ENCODE measurements at places on chromosomes 4 and X.

DNA sequence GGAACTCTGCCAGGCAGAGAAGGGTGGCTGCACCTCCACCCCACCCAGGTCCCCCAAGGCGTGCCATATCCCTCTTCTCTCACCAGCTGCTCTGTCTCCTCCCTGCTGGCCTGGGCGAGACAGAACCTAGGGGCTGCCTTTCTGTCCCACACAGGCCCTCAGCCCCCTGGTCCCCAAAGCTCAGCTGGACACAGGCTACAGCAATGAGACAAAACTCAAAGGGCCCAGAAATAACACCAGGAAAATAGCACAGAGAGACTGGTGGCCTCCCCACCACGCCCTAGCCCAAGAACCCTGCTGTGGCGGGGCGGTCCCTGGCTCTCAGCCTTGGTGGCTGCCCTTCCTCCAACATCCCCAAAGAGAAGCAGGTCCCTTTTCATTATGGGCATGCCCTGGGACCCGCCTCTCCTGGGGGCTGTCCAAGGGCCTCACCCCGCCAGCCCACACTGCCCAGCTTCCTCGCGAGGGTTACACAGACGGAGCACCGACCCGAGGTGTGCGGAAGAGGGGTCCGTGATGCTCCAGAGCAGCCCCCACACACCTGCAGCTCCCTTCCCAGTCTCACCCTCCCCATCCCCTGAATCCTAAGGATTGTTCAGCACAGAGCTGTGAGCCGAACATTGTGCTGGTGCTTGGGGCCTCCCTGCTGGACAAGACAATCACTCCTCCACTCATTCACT lies 67.7 kb upstream of the HMX1 start:
- DNase-seq = no peak

DNA sequence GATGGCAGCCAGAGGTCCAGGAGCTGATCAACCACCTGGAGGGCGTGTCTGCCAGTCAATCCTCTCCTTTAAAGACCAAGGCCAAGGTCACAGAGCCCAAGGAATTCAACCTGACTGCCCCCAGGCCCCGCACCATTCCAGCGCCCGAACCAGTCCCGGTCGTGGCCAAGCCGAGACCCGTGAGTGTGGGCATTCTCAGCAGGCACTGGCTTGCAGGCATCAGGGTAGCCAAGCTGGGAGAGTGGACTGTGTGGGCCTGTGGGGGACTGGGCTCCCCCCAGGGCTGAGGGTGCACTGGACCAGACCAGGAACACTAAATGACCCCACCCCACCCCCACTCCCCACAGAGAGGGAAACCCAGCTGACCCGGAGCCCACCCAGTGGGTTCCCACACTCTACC lies 23.8 kb upstream of the RNF4 start:
- DNase-seq = no peak

GRCh38 chrX:152637649-152638442 lies at the start of gene GABRQ:
GABRQ (plus strand) TSS chrX:152637895; CDS start chrX:152638203, 308 bp downstream.
- no peak for DNase-seq

GRCh38 chr4:24775750-24776149 lies 19.6 kb upstream of the SOD3 start:
- DNase-seq = no peak

DNA sequence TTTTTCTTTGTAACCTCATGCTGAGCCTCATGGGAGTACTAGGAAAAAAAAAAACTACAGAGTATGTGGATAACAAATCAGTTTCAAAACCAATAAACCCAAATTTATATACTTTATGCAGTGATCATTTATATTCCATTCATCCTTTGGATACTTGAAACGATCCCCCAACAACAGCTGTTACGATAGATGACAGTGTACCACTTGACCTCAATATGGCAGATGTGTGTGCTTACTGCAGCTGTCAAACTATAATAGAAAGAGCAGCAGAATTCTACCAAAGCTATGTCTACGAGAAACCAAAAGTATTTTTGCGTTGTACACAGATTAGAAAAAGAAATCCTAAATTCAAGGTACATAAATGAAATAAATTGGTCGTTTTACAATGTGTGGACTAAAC lies 337.8 kb downstream of the PDGFC start:
- DNase-seq = no peak

DNA sequence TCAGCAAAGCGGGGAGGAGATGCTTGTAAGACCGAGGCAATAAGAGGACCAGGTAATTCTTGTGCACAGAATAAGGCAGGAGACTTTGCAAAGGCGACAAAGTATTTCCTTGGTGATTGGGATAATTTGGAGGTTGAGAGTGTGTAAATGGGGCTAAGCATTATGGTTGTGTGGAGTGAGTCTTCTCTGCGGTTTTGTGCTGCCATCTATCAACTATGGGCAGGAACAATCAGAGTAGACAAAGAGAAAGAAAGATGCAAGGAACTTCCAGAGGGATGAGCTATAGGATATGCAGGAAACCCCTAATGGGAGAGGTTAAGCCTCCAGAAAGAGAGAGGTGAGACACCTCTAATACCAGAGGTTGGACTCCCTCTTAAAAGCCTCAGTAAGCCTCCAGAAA lies 339.8 kb downstream of the PAPSS1 start:
- no peak for DNase-seq
